ENCODE measurements at places on chromosomes 3 and 15.

DNA sequence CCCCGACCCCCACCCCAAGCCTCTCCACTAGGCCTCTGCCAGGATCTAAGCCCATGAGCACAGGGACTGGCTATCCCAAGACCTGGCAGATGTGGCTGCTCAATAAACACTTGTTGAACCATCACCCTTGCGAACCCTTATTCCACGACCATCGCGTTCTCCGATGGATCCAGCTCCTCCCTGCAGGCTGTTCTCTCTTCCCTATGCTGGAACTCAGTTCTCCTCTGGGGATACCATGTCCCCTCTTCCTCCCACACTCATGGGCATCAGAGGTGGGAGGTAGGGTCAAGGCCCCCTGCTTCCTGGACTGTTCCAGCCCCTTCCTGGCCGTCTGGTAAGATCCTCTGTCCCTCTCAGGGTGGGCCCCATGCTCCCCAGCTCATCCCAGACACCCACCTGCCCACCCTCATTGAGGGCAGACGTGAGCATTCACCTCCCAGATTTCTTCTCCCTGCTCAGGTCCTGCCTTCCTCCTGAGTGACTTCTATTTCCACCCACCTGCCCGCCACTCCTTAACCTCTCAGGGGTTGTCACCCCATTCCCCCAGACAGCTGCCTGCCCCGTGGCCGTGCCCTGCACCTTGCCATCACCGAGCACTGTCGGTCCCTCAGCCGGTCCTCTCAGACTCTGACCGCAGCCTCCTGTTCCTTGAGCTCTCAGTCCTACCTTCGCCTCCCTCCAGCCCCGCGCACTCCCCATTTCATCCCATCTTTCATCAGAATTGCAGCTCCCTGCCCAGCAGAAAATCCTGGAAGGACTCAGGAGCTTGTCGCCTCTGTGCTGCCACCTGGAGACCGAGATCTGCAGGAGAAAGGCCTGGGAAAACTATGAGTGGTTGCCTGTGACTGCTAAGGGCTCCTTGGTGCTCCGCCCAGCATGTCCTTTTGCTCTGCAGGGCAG lies 42.0 kb downstream of the PML start:
- DNase-seq = no peak

DNA sequence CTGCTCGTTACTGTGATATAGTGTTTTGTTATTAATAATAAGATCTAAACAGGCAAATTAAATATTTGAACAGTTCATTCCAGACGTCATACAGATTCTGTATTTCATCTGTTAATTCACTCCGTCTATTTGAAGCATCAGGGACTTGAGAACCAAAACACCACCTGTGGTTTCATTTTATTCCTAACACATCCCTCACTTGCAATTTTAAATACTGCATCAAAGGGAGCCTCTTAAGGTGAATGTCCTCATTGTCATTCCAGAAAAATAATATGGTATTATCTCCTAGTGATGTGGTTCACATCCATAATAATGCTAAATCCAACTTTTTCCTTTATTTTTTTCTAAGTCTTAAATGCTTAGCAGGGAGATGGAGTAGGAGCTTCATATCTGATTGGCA lies 1390.9 kb upstream of the CADM2 start:
- DNase-seq = no peak

DNA sequence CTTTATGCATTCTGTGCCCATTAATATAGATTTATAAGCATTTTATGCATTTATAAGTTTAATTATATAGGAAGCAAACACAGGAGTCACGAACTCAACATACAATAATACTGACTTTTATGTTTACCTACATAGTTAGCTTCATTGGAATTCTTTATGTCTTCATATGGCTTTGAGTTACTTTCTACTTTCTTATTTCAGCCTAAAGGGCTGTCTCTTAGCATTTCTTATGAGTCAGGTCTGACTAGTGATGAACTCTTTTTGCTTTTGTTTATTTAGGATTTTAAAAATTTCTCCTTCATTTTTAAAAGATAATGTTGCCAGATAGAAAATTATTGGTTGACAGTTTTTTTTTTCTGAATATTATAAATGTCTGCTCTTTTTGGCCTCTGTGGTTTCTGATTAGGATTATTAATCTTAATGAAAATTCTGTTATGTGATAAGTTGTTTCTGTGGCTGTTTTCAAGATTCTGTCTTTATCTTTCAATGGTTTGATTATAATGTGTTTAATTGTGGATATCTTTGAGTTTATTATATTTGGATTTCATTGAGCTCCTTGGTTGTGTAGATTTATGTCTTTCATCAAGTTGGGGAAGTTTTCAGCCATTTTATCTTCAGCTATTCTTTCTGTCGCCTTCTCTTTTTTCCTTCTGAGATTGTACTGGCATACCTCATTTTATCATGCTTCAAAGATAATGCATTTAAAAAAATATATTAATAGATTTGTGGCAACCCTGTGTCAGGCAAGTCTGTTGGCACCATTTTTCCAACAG lies 54.3 kb downstream of the ATP2C1 start:
- no peak for DNase-seq

GRCh38 chr3:6223572-6223971 lies 637.3 kb upstream of the GRM7 start:
- no peak for DNase-seq

DNA sequence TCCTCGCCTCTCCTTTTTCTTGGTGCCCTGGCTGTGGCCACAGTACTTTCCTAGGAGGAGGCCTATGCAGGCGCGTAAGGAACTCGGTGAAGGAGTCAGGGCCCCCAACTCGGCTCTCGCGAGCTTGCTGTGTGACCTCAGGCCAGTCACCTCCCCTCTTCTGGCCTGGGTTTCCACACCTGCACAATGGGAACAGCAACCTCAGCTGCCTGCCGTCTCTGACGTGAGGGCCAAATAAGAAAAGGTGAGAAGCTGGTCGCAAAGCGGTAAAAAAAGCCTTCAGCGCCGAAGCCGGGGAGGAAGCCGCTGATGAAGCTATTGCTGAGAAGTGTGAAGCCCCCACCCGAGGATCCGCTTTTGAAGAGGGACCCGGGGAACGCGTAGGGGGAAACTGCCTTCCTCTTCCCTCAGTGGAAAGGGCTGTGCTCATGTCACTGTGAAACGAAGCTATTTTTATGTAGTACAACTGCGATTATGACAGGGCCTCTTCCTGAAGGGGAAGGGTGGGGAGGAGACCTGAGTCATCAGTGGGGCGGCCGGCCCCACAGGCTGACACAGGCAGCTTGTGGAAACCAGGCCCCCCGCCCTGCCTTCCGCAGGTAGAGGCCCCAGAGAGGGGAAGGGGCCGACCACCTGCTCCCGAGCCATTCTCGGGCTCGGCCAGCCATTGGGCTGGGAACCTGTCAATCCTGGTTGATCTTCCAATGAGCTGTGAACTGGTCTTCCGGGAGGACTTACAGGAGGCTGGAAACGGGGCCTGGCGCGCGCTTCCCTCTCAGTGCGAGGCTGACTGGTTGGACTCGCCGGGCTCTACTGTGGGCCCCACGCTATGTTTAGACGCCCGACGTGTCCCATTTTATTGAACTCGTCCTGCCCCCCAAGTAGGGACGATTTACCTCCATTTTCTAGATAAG lies 18.0 kb upstream of the ANKDD1A start:
- DNase-seq = peak; percentile 98

DNA sequence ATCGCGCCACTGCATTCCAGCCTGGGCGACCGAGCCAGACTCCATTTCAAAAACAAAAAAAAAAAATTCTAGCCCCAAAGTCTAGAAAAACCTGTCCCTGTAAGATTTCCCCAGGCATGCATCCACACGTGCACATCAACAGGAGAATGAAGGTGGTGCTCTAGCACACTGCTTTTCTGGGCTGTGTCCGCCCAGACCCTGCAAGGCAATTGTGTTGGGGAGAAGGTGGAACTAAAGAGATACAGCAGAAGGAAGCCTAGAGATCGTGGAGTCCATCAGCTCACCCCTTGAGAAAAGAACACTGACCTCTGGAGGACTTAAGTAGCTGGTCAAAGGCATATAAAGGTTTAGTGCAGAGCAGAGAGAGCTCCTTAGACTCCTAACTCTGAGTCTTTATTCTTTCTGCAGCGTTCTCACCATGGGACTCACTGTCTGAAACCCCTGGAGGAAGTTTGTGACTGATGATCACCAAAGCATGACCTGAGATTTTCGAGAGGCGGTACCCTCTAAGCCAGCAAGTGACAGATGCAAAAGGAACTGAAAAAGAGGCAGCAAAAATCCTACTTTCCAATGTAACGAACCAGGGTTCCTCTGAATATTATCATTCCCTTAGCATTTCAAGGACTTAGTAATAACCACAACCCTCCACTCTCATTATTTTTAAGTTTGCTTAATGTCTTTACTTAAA lies 179.8 kb downstream of the MEX3B start:
- no peak for DNase-seq

- no peak for DNase-seq
Measured at GRCh38 chr3:33433843-33434242, 6.4 kb downstream of the UBP1 start.

DNA sequence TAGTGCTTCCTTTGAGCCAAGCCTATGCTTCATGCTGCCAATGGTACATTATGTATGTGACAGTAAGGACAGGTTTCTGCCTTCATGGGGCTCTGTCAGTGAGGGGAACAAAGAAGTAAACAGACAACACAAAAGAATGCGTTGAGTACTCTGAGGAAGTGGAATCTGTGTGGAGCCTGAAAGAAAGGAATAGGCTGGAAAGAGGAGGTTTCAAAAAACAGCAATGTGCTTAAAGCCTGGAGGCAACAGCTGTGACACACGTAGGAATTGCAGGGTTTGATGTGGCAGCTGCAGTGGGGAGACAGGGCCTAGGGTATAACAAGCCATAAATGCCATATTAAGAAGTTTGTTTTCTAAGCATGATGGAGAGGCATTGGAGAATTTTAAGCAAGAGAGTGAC lies 316.7 kb downstream of the CLSTN2 start:
- no peak for DNase-seq

DNA sequence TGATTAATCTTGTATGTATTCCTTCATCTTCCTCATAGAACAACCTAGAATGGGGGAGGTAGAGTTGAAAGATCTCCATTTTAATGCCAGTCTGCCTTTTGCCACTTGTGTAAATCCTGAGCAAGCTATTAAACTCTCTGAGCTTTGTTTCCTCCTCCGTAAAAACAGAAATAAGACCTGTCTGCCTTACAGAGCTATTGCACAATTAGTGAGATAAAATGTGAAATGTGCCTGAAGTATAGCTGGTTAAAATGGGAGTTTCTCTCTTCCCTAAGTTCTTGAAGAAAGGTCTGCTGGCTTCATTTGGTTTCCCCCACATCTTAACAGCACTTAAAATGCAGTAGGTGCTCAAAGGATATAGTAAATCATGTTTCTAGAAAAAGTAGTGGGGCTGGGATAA lies 19.0 kb downstream of the ALDH1A2 start:
- DNase-seq = no peak

DNA sequence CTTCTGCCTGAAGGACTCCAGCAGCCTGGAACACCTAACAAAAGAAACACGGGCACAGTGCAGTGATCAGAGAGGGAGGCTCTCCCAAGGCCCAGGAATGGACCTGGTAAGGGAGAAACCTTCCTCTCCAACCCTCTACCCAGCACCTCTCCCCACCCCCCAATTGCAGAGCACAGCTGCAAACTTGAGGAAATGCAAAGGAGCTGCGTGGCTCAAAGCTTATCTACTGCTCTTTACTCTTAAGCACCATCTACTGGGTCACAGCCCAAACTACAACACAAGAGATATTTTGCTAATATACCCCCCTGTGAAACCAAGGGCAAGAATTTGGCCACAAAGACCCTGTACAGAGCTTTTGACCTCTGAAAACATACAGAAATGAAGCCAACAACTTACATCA lies 328.3 kb downstream of the OXSM start:
- DNase-seq = no peak

DNA sequence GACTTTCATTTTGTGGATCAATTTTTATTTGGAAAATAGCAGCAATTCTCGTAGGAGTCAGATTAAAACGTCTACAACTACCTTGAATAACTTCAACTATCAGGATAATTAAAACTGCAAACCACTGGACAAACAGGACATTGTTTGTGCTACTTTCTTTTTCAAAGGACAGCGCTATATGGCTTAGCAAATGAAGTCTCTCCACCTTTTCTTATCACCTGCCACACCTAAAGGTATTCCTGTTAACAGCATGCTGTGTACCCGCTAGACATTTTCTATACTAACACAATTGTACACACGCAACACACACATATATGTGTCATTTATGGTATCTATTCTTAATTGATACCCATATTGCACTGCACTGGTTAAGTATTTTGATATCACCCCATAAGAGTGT lies 19.2 kb downstream of the MNS1 start:
- DNase-seq = no peak

GRCh38 chr3:44110648-44111047 lies 131.0 kb upstream of the TOPAZ1 start:
- DNase-seq = no peak

GRCh38 chr3:113948015-113948917 lies 453 bp downstream of the ZDHHC23 start:
- DNase-seq = peak; percentile 29

DNA sequence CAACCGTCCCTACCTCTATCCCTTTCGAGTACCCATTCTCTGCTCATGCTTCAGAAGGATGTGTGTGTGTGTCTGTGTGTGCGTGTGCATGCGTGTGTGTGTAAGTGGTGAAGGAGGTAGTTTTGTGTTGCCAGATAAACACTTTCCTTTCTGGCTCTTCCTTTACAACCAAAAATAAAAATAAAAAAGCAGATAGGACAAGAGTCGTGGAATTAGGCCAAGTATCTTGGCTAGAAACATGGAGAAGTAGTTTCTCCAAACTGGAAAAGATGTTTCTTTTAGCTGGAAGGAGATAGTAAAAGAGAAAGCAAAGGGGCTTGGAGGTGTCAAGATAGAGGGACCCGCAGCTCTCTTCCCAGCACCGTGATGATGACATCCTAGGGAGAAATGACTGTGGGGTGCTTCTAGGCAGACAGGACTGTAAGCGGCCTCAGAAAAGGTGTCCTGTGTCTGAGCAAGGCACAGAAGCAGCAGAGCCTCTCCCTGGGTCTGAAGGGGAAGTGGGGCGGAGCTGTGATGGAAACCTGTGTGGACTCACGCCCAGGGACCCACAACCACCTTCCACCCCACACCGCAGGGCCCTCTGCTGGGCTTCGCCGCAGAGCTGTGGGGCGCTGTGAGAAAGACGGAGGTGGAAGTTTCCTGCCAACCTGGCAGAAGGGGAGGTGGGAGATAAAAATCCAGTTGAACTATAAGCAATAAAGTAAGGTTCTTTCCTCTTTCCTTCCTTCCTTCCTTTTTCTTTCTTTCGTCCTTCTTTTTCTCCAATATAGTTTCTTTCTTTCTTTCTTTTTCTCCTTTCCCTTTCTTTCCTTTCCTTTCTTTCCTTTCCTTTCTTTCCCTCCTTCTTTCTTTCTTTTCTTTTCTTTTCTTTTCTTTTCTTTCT lies 35.3 kb downstream of the MUC20 start:
- no peak for DNase-seq

DNA sequence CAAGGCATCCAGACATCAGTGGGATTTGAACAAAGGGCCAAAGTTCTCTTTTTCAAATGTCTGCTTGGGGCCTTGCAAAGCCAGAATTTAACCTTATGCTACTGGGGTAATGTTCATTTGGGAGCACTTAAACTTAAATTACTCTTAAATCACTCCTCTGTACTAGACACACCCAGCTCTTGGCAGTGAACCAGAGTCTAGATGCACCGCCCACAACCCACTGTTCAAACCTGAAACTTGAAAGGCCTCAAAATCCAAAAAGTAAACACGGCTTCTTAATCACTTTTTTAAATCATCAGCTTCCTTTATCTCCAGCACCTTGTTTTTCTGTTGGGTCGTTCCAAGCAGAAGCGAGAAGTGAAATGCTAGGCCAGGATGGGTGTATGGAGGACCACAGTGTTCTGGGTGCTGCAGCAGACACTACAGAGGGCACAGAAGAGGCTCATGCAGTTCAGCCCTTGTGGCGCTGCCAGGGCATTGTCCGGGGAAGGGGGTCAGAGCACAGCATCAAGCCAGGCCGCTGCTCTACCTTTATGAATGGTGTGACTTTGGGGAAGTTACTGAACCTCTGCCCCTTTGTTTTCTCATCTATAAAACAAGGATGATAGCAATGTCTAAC lies 28.8 kb downstream of the MECOM start:
- DNase-seq = no peak
